Stimulated activated CD8-positive, alpha-beta memory T cell treated with anti-CD3 and anti-CD28 coated beads, Interleukin-15, amount 100 ng/mL, for 4 hours (primary cell): ENCODE measurements at places on chromosomes 3 and 15.
A peak's percentile ranks its signal among the peaks of the same experiment; 100 is the strongest.

- no peak for DNase-seq
These were observed 863.9 kb downstream of the MCTP2 start for GRCh38 chr15:95095250-95095649.

DNA sequence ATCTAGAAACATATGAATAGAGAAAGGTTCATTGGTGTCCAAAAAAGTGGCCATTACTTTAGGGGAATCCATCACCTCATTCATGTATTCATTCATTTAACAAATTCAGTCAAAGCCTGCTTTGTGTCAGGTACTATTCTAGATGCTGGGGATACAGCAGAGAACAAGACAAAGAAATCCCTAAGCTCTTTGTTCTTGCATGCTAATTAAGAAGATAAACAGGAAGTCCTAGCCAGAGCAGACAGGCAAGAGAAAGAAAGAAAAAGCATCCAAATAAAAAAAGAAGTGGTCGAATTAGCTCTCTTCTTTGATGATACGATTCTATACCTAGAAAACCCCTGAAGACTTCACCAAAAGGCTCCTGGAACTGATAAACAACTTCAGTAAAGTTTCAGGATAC lies 12.4 kb upstream of the ZMAT3 start:
- DNase-seq: no peak

DNA sequence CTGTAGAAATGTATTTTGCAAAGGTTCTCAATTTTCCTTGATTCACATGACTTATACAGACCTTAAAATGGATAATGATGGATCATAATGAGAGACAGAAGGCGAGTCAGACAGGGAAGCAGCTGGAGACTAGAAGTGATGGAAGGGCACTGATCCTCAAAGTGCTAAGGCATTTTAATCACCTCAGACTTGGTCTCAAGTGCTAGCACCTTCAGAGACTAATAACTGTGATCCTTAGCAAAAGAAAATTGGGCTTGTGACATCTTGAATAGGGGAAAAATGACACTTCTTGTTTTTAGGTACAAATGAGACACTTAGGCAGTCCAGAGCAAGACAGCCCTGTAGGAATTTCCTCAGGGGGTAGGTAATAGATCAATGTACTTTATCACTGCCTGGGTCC lies 1011.7 kb downstream of the SQOR start:
- no peak for DNase-seq

DNA sequence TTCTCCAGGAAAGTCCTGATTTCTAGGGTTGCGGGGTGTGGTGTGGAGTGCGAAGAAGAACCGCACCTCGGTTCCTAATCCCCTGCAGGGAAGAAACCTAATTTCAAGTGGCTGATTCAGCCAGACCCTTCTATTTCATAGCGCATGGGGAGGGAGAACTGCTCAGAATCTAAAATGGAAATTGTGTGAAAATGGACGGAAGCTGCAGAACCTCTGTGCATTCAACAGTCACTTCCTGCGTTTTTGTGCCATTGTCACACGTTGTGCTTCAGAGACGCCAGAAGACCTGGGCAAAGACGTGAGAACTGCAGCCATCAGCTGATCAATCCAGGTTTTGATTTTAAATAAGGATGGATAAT lies 1.2 kb downstream of the SIDT1 start:
- DNase-seq: no peak

- no peak for DNase-seq
These were observed 246.8 kb upstream of the TOPAZ1 start for GRCh38 chr3:43994657-43995546.

GRCh38 chr3:7536510-7536909 lies 675.6 kb downstream of the GRM7 start:
- DNase-seq: no peak

DNA sequence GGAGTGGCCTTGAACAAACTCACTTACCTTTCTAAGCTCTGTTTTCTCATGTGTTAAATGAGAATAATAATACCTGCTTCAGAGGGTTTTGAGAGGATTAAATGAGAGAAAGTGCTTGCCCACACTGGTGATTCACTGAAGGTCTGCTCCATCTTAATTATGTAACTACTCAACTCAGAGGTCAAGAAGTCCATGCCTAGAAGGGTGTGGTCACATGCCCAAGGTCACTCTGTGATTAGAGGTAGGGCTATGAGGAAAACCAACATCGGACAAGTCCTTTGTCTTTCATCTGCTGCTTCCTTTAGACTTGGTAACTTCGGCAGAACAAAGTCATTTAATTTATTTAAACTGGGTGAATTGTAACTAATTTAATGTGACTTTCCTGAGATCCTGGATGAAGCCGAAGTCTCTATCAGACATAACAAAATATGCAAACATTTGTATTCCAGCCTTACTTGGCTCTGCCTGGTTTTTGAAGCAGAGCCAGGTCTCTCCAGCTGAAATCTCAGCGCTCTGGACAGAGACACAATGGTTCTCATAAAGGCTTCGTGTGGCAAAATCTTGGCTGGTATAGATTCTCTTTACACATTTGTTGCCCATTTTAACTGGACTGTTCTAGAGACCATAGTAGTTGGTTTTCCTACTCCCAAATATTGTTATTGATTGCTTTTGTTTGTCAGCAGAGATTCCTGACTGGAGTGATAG lies 3.0 kb downstream of the CHRNA7 start:
- no peak for DNase-seq

GRCh38 chr15:74390647-74391288 lies 23.3 kb upstream of the CYP11A1 start:
- no peak for DNase-seq

GRCh38 chr3:21256932-21257331 lies 494.1 kb downstream of the ZNF385D start:
- DNase-seq: no peak

DNA sequence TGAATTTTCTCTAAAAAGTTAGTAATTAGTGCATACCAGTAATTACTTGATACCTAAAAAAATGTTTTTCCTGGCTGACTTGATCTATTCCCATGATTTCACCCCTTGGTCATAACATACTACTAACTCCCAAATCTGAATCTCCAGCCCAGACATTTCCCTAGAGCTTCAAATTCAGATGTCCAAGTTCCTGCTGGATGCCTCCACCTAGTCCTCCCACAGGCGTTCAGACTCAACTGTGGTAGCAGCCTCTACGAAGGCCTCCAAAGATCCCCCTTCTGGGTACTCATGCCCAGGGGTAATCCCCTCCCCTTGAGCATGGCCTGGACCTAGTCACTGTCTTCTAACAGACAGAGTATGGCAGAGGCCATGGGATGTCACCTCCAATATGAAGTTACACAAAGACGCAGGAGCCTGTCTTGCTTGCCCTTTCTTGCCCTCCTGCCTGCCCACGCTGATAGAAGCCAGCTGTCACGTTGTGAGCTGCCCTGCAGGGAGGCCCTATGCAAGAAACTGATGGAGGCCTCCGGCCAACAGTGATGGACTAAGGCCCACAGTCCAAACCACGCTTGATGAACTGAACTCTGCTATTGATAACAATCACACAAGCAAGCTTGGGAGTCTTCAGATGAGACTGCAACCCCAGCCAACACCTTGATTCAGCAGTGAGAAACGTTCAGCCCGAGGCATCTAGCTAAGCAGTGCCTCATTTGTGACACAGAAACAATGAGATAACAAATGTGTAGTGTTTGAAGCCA lies 8.6 kb upstream of the FBN1 start:
- no peak for DNase-seq

GRCh38 chr15:92840149-92840548 lies 60.0 kb upstream of the CHD2 start:
- no peak for DNase-seq

GRCh38 chr15:83129791-83130190 lies 22.3 kb downstream of the TM6SF1 start:
- no peak for DNase-seq

DNA sequence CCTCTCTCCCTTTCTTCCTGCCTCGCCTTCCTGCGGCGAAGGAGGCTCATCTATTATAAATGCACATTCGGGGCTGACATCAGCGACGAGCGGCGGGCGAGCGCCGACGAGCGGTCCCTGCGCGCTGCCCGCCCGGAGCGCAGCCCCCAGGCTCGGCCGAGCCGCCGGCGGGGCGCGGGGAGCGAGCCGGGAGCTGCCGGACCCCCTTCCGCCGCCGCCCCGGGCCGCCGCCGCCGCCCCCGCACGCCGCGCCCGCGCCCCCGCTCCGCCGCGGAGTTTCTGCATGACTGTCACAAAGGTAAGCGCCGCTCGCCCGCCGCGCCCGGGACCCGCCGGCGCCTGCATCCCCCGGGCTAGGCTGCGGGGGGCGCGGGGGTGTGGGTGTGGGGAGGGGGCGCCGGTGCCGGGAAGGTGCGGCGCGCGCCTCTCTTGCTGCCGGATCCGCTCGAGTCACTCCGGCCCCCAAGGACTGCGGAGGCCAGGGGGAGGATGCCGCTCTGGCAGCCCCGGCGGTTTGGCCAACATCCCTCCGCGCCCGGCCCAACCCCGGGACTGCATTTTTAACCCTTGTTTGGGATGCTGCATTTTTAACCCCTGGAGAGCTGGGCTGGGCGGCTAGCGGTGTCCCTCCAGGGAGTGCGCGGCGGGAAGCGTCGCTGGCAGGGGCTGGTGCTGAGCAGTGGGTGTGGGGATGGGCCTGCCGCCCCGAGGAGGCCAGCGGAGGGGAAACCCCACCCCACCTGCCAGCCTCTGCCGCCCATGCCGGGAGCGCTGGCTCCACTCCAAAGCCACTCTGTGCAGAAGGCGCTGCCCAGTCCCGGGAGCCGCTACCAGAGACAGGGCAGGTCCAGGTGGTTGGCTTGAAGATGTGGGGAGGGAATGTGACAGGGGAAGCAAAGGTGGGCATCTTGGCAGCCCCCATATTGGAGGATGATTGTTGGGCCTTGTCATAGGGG lies at the start of gene CORO2B:
Gene CORO2B (plus strand): TSS at position 14 of the 956 bp plus-strand sequence. CDS start 270 bp downstream, at position 284.
- DNase-seq: no peak

- DNase-seq: no peak
These were observed 16.0 kb downstream of the CAPN3 start for GRCh38 chr15:42375252-42375651.

DNA sequence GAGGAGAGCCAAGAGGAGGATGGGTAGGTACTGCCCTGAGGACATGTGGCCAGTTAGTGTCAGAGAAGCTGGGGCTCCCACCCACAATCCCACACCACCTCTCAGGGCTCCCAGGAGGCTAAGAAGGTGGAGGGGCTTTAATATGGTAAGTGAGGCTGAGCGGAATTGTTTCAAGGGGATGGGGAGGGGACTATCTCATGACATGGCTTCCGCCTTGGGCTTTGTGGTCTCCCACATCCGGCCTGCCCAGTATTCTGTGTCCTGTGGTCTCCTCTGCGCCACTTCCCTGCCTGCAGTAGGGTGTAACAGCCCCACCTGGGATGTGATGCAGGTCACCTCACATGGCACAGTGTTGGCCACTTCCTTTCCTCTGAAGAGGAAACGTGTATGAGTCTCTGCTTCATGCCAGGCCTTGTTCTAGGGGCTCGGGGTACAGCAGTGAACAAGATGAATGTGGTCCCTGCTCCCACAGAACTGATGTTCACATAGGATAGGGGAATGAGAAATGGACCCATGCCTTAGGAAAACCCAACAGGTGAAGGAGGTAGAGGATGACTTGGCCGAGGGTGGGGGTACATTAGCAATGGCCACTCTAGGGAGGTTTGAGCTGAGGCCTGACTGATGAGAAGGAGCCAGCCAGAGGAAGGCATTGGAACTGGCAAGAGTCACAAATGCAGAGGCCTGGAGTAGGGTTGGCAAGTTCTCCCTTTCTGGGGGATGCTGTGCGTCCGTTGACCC lies 3.2 kb downstream of the NEIL1 start:
- DNase-seq: peak; percentile 46

GRCh38 chr3:14438929-14439328 lies 36.5 kb downstream of the SLC6A6 start:
- DNase-seq: no peak

DNA sequence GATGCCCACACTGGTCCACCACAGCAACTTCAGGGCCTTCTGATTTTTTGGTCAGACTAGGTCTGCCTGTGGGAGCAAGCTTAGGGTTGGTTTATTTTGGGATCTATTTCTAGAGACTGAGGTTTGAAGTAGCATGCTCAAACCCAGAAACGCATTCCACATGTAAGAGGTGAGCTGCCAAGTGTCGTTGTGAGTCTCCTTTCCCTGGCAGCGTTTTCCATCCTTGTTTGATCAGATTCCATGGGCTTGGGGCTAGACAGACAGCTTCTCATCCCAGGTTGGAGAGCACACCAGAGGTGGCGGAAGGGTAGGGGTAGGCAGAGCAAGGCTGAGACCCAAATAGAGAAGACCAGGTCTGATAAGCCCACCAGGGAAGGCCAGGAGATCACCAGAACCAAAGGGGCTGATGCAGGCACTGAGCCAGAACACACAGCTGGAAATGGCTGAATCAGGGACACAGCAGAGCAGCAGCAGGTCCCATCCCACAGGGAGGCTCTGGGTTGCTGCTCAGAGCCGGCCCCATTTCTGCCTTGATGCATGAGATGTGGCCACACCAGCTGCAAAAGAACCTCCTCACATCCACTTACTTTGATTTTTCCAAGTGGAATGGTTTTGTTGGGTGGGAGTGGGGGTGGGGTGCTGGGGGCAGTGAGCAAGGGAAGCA lies 186.8 kb downstream of the THSD4 start:
- DNase-seq: no peak

DNA sequence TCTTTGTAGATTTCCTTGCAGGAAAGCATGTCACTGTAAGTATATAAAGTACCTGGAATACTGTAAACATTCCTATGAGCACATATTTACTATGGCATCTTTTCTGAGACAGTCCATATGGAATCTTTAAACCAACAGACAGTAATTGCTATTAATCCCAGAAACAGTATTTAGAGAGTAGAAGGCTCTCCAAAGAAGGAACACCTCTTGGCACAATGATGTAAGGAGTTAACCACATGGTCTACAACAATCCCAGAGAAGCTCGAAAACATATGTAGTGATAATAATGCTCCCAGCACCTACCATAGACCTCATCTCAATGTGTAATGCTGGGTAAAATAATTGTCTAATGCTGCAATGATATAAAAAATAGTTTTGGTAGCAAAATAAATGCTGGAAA lies 95.8 kb upstream of the IL12A start:
- DNase-seq: no peak

- no peak for DNase-seq
These were observed 2.1 kb downstream of the ECT2 start for GRCh38 chr3:172752651-172753050.

- no peak for DNase-seq
These were observed 218.1 kb downstream of the ADAMTSL3 start for GRCh38 chr15:83871808-83872559.

GRCh38 chr15:69599271-69599670 lies 146.7 kb downstream of the RPLP1 start:
- no peak for DNase-seq

GRCh38 chr3:78734048-78734637 lies 1033.7 kb downstream of the ROBO1 start:
- DNase-seq: no peak

GRCh38 chr3:13380971-13381370 lies 39.2 kb downstream of the NUP210 start:
- no peak for DNase-seq
